Neural crest cell (in vitro differentiated cells): ENCODE measurements at places on chromosomes 2 and 18.

DNA sequence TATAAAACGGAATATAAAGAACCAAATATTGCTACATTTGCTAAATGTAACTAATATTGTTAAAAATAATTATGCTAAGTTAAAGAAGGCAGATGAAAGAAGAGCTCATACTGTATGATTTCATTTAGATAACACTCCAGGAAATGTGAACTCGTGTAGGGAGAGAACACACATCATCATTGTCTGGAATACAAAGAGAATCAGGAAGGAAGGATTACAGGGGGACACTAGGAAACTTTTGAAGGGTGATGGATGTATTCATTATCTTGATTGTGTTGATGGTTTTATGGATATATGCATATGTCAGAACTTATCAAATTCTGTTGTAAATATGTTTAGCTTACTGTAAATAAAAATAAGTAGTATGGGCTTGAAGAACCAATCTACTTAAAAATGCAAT lies 104.1 kb upstream of the TRIB2 start:
- no peak for DNase-seq

- DNase-seq, result no peak
Measured at GRCh38 chr18:75048776-75049454, 160.0 kb downstream of the PTGR3 start.

DNA sequence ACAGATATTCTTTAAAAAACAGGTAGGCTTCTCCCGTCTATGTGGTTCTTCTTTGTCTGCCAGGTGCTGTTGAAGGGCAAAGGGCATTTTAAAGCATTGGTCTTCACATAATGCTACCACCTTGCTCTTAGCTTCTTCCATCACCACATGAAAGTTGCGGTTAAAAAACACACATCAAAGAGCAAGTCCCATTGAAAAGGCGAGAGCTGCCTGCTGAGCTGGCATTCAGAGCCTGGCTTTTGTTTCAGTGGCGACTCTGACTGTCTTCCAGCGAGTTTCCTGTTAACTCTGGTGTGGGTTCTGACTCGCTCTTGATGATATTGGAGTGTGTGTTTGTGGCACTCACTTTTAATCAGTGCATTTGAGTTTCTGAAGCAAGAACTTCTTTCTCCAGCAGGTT lies 624.9 kb upstream of the FANCL start:
- DNase-seq, result no peak

DNA sequence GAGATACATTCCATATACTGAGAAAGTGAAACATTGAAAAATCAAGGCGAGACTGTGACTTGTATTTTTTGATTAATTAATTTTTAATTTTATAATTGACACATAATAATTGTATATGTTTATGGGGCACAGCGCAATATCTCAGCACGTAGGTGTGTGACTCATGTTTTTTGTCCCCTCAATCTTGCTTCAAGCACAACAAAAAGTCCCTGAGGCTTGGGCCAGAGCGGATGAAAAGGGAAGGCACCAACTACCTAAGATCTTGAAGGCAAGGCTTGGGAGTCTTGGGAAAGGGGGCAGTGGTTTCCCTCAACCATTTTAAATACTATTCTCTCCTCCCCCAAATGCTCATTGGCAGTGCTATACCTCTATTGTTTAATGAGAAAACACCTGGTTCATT lies 9.9 kb downstream of the SGPP2 start:
- no peak for DNase-seq

- no peak for DNase-seq
Measured at GRCh38 chr2:197086500-197086899, 160.0 kb upstream of the PGAP1 start.

GRCh38 chr2:234265206-234265605 lies 214.7 kb downstream of the SPP2 start:
- no peak for DNase-seq

DNA sequence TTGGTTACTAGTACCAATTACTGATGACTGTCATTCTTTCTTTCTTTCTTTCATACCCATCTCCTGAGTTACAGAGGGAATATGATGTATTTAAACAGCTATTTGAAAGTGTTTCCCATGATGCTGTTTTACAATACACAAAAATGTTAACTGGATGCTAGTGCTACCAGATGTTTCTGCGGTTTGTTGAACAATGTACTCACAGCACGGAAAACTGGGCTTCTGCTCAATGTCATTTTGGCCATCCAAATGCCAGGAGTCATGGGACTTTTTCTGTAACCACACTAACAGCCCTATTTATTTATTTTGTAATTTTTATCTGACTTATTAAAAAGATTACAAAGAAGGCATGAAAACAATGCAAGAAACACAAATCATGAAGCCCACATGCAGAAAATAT lies 313.8 kb downstream of the RIT2 start:
- no peak for DNase-seq

- DNase-seq, result no peak
Measured at GRCh38 chr2:3637692-3638455, 20.1 kb upstream of the ALLC start.

DNA sequence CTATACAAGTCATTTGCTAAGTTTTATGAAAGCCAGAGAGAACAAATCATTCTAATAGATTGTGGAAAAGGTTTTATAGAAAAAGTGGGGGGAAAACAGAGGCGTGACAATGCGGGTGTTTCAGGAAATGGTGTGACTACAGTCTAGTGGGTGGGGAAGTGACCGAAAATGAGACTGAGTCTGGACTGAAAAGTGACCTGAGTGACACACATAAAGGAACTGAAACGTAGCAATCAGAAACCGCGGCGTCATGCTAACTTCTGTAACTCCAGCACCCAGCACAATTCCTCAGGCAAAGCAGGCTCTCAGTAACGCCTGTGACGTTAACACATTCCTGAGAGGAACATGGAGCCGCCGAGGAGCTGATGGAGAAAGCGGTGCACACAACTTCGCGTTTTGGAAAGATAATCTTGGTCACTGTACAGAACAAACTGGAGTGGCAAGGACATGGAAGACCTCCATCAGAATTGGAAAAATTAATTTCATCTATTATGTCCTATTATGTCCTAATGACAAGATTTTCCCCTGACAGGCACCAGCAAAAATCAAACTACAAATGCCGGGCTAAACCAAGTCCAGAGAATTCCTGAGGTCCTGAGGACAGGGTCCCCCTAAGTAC lies 1.4 kb upstream of the CD226 start:
- no peak for DNase-seq

GRCh38 chr18:50313031-50313607 lies 25.6 kb upstream of the CXXC1 start:
- DNase-seq, result no peak

- DNase-seq, result no peak
Measured at GRCh38 chr2:28934769-28935168, 40.3 kb downstream of the WDR43 start.

DNA sequence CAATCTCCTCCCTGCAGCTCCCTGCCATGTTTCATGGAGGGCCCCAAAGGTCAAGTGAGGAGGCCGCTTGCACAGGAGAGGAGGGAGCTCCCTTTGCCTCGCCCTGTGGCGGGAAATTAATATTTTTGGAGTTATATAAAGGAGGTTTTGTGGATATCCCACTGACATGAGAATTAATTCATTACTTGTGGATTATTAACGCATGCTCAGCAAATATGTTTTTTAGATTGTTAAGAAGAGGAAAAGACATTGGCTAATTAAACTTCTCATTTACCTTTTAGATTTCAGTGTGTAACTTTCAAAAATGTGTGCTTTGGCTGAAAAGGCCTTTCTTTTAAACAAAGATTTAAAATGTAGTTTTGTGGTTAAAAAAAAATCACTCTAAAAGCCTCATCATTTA lies 474.0 kb downstream of the SOCS6 start:
- DNase-seq, result peak; percentile 2

DNA sequence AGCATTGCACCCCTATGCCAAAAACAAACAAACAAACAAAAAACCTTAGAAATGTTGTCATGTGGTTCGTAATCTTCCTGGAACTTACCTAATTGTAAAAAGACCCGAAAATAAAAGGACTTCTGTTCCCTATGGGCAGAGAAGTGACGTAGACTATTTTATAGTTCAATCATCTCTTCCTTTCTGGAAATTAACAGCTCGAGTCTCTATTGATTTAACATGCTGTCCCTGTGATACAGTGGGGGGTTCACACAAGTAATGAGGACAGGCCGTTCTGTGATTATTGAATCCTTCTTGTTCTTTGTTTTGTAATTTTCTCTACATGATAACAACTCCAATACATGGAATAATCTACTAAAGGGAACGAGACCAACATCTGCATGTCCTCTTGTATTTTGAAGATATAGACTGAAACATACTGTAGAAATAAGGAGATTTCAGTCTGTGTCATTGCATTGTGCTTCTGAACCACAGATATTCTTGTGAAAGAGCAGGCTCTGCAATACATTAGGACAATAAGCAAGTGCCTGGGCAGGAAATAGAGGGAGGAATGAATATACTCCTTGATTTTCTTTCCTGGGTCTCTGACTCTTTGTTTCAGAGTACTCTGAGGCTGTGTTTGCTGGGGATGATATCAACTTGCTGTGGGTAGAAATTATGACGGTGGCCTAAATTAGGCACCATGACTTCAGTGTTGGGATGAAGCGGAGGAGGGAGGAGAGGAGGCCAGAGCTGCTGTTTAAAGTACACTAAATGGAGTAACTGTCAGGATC lies 65.7 kb upstream of the PPM1B start:
- DNase-seq, result no peak

- DNase-seq, result no peak
Measured at GRCh38 chr18:41624460-41624859, 330.6 kb upstream of the PIK3C3 start.

GRCh38 chr2:86445436-86445835 lies 4.3 kb downstream of the KDM3A start:
- DNase-seq, result no peak

GRCh38 chr2:75603477-75603876 lies 42.7 kb upstream of the EVA1A start:
- DNase-seq, result no peak

GRCh38 chr2:235149240-235149659 lies 197.4 kb downstream of the SH3BP4 start:
- DNase-seq, result no peak

GRCh38 chr2:20673686-20674308 lies 6.9 kb downstream of the GDF7 start:
- no peak for DNase-seq

GRCh38 chr2:237542001-237542704 lies 24.2 kb upstream of the PRLH start:
- no peak for DNase-seq

DNA sequence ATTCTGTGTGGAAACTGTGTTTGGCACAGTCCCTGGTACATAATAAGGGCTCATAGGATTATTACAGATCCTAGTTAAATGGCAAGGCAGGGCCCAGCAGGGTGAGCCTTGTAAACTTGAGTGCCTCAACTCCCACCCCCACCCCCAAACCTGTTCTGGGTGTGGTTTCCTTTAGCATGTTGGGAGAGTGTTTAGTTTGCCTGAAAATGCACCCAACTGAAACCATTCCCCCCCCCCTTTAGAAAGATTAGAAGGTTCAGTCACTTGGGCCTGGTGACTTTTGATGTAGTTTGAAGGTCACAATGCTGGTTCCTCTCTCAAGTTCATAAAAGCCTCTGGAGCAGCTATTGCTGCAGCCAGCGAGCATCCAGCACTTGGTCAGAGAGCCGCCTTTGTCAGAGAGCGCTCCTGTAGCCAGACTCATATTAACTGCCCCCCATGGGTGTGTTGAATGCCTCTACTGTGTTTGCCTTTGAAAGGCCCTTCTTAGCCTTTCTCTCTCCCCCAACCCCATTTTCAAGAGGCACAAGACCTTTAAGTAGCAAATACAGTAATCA lies 113.7 kb downstream of the SPTBN1 start:
- DNase-seq, result peak; percentile 17

DNA sequence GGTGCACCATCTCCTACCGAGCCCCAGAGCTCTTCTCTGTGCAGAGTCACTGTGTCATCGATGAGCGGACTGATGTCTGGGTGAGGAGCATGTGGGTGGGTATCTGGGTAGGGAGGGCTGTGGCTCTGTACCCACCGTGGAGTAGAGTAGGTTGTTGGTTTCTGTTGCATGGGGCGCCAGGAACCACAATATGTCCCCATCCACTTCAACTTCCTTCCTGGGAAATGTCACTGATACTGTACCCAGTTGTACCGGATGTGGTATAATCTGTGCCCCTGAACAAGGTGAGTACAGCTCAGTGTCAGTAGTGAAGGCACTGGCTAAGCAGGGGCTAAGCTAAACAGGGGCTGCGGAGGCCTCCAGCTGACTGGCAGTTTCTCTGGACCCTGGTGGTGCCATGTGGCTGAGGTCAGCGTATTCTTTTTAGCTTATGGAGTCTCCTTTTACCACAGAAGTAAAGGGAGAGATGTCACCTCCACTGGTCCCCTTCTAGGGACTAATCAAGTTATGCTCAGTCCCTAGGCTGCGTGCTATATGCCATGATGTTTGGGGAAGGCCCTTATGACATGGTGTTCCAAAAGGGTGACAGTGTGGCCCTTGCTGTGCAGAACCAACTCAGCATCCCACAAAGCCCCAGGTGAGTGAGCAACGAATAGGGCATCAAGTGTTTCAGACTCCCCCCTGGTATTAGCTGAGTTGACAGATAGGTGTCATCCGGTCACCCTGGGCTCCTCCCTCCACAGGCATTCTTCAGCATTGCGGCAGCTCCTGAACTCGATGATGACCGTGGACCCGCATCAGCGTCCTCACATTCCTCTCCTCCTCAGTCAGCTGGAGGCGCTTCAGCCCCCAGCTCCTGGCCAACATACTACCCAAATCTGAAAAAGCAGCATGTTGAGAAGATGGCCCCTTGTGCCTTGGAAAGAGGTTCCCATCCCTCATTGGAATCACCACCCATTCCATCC lies 2.7 kb downstream of the STK16 start:
- DNase-seq, result no peak
